Stimulated activated CD4-positive, alpha-beta T cell treated with anti-CD3 and anti-CD28 coated beads, TNF-alpha, amount 100 ng/mL, for 24 hours (primary cell): ENCODE measurements at places on chromosomes 4 and X.

- no peak for DNase-seq
These were observed 37.4 kb downstream of the CYTL1 start for GRCh38 chr4:4981827-4982226.

DNA sequence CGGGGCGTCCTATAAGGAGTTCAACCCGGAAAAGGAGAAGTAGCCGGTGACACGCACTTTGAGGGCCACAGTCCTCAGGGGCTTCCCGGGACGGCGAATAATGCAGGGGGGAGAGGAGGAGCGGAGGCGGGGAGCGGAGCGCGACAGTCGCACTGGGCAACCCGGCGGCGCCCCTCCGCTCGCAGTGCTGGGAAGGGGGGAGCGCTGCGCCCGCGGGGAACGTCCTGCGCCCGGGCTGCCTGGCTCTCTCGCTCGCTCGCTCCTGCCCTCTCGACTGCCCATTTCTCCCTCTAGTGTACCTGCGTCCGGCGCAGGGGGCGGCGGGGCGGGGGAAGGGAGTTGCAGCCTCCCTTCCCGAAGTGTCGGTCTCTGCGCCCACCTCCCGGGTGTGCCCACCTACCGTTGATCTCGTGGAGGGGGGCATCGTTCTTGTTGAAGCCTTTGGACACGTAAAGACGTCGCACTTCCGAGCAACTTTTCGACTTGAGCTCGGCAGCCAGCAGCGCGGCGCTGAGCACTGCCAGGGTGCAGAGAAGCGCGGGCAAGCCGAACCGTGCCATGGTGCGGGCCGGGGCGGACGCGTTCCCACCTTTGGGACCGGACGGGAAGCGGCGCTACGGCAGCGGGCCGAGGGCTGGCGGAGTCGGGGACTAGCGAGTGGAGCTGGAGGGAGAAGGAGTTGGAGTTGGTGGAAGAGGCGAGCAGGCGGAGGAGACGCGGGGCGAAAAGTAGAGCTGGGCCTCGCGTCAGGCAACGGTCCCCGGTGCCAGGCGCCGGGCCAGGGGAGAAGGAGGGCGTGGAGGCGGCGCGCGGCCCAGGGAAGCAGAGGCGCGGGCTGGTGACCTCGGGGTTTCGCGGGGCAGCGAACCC lies 648 bp downstream of the GPC4 start:
- no peak for DNase-seq

DNA sequence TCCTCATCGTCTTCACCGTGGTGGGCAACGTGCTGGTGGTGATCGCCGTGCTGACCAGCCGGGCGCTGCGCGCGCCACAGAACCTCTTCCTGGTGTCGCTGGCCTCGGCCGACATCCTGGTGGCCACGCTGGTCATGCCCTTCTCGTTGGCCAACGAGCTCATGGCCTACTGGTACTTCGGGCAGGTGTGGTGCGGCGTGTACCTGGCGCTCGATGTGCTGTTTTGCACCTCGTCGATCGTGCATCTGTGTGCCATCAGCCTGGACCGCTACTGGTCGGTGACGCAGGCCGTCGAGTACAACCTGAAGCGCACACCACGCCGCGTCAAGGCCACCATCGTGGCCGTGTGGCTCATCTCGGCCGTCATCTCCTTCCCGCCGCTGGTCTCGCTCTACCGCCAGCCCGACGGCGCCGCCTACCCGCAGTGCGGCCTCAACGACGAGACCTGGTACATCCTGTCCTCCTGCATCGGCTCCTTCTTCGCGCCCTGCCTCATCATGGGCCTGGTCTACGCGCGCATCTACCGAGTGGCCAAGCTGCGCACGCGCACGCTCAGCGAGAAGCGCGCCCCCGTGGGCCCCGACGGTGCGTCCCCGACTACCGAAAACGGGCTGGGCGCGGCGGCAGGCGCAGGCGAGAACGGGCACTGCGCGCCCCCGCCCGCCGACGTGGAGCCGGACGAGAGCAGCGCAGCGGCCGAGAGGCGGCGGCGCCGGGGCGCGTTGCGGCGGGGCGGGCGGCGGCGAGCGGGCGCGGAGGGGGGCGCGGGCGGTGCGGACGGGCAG lies 792 bp downstream of the ADRA2C start:
- no peak for DNase-seq

DNA sequence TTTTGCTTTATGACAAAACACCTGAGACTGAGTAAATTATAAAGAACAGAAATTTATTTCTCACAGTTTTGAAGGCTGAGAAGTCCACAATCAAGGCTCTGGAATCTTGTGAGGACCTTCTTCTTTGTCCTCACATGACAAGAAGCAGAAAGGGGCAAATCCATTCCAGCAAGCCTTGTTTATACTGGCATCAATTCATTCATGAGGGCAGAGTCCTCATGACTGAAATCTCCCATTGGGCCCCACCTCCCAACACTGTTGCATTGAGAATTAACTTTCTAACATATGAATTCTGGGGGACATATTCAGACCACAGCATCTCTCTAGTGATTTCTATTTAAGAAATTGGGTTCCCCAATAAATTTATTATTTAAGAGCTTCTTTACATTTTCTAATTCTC lies 395.4 kb downstream of the AR start:
- DNase-seq, result no peak

DNA sequence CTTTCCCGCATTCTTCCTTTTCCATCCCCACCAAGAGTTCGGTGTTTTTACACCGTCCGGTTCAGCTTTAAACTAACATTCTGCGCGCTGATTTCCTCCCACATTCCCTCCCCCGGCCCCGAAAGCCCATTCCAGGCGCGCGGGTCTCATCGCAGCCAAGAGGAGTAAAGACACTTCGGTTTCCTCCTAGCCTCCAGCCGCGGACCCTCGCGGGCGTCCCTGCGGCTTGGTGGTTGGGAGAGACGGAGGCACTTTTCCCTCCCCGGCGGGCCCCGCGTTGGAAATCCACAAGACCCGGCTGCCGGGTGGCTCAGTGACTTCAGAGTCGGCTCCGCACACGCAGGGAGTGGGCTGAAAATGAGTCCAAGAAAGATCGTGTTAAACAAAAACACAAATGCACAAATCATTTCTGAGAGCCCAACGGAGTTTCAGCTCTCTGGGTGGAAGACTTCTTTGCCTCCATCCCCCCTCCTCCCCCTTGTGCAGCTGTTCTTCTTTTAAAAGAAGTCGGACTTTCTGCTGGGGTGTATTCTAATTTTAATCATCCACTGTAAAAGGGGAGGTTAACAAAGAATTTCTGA lies 2.0 kb upstream of the ARX start:
- no peak for DNase-seq

GRCh38 chr4:165721815-165722214 lies 151.2 kb upstream of the TLL1 start:
- DNase-seq, result no peak

- DNase-seq, result peak; percentile 48
These were observed 39.0 kb upstream of the PROM1 start for GRCh38 chr4:16122784-16123183.

DNA sequence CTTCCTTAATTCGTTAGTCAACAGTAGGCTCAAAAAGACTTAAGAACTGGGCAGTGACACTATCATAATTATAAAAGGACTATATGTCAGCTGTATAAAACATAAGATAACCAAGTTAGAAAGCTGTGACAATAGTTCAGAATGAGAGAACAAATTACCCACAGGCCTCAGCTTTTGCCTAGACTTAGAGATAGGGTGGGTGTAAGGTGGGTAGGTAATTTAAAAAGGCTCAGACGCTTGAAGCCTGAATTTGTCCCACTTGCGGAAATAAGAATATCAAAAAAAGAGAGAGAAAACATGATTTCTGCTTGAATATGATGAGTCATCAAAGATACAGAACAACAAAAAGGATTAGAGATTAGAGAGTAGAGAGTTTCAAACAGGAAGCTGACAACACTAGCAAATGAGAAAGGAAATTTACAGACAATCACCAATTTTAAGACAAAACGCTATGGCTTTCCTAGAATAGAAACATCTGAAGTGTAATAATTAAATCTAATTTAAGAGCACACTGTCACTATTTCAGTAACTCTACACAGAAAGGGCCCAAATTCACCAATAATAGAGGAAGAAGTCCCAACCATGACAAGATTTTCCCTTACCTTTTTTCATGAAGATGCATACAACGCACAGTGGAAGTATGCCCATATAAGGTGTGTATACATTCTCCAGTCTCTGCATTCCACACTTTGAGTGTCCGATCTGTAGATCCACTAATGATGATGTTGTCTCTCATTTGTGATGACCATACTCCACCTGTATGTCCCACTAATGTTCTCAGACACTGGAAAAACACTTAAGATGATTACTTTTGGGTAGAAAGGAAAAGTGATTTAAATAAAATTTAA lies 208.1 kb downstream of the FBXW7 start:
- DNase-seq, result no peak

DNA sequence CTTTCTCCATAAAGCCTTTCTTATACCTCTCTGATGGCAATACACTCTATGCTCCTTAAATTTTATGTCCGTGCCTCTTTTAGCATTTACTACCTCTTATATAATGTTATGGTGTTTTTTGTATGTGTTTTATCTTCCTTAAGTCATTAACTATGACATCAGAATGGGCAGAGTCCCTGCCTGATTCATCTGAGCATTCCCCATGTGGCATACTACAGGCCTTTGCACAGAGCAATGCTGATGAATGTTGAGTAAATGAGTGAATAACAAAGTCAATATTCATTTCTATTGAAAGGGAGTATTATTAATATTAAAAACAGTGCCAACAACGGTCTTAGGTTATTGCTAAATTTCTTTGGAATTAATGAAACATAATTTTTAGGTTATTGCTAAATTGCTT lies 18.8 kb upstream of the RPS6KA3 start:
- no peak for DNase-seq

- DNase-seq, result no peak
These were observed 55.0 kb upstream of the PAK3 start for GRCh38 chrX:111041018-111041462.

DNA sequence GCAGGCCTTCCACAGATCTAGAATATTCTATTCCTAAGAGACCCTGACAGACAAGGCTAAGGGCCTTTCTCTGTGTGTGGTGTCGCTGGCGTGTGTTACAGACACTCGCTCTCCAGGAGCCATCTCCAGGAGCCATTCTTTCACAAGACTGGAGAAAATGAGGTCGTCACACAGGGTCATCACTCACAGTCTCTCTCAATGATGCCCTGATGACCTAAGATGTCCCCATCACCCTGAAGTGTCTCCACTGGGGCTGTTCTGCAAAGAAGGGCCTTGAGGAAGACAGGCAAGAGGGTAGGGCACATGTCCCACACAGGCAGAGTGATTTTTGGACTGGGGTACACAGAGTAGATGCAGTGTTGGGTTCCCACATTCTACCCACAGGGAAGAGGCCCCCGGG lies 34.7 kb downstream of the ZFYVE28 start:
- no peak for DNase-seq

- no peak for DNase-seq
These were observed 93.3 kb downstream of the RASGEF1B start for GRCh38 chr4:81378386-81378785.

- DNase-seq, result no peak
These were observed 153.5 kb downstream of the SH3BGRL start for GRCh38 chrX:81355436-81355835.

- DNase-seq, result no peak
These were observed 80.9 kb downstream of the CLDN34 start for GRCh38 chrX:10048076-10048475.

GRCh38 chr4:81786063-81786763 lies 314.5 kb upstream of the RASGEF1B start:
- DNase-seq, result no peak

- no peak for DNase-seq
These were observed 879.9 kb downstream of the ARAP2 start for GRCh38 chr4:35364321-35364870.

GRCh38 chr4:108171339-108172230 lies 2.9 kb upstream of the LEF1 start:
- DNase-seq, result no peak
